Thyroid gland (tissue), 4 donors: ENCODE measurements at places on chromosomes 1 and 21. TPM values are rescaled to one million over a fixed set of nuclear protein-coding genes. Genes with fewer than 3 reads are reported as not detected.

GRCh38 chr1:30845904-30846290, 62.7 kb downstream of the SDC3 start:
- no peaks in the 10 kb centered on the region for H3K27me3 ChIP-seq
- no peak overlapping the region for H3K4me3 ChIP-seq
- no peaks in the 10 kb centered on the region for H3K36me3 ChIP-seq

- peaks cover 17% of the 10 kb centered on the region for H3K4me1 ChIP-seq
- no peak overlapping the region for H3K4me3 ChIP-seq
- no peaks in the 10 kb centered on the region for H3K36me3 ChIP-seq
- H3K27ac ChIP-seq: no peak overlapping the region
- no peaks in the 10 kb centered on the region for H3K27me3 ChIP-seq
- no peak for DNase-seq
Measured at GRCh38 chr1:210264496-210265380, 32.1 kb downstream of the SERTAD4 start.

DNA sequence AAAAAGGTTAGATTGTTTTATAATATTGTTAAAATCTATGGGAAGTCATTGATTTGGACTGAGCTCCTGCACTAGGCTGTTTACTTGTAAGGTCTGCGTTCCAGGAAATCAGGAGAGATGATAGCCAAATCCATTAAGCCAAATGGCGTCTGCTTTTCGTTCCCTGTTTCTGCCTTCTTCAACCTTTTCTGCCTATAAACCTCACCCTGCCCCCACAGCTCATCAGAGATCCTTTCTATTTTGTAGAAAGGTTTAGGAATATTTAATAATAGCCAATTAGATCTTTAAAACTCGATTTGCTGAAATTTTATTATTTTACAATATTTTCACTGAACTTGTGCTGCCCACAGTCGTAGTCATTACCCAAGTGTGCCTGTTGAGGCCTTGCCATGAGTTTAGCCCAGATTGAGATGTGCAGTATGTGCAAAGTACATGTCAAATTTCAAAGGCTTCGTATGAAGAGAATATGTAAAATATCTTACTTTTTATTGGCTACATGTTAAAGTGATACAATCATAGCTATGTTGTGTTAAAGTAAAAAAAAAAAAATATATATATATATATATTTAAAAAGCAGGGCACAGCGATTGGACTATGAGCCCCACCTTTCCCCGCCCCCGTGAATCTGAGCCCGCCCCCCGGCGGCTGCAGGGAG, 444 bp upstream of the IARS2 start:
- peaks cover 6% of the 10 kb centered on the region for H3K36me3 ChIP-seq
- H3K4me1 ChIP-seq: peaks cover 7% of the 10 kb centered on the region
- peak overlapping the region; percentile 8 for H3K27ac ChIP-seq

- no peak for DNase-seq
- no peaks in the 10 kb centered on the region for H3K27me3 ChIP-seq
- no peak overlapping the region for H3K4me3 ChIP-seq
Measured at GRCh38 chr1:41322101-41322661, 39.1 kb upstream of the FOXO6 start.

- H3K4me1 ChIP-seq: no peaks in the 10 kb centered on the region
- no peaks in the 10 kb centered on the region for H3K36me3 ChIP-seq
- no peak overlapping the region for H3K4me3 ChIP-seq
Measured at GRCh38 chr1:215911406-215911968, 344.4 kb downstream of the KCTD3 start.

- H3K27ac ChIP-seq: no peak overlapping the region
- DNase-seq: no peak
- H3K4me3 ChIP-seq: no peak overlapping the region
- no peaks in the 10 kb centered on the region for H3K4me1 ChIP-seq
- no peaks in the 10 kb centered on the region for H3K36me3 ChIP-seq
- no peaks in the 10 kb centered on the region for H3K27me3 ChIP-seq
Measured at GRCh38 chr1:175331891-175332290, 139.3 kb upstream of the KIAA0040 start.

GRCh38 chr1:246068619-246069509, 438.2 kb downstream of the SMYD3 start:
- H3K4me3 ChIP-seq: no peak overlapping the region
- peaks cover 4% of the 10 kb centered on the region for H3K4me1 ChIP-seq
- H3K27ac ChIP-seq: no peak overlapping the region

- H3K36me3 ChIP-seq: no peaks in the 10 kb centered on the region
- H3K4me1 ChIP-seq: peaks cover 14% of the 10 kb centered on the region
- DNase-seq: no peak
- H3K27me3 ChIP-seq: no peaks in the 10 kb centered on the region
Measured at GRCh38 chr1:228279722-228280105, 71.9 kb downstream of the OBSCN start.

TRIM67 gene
- total RNA-seq: not detected

LRRC3 gene
- 0.78 TPM for total RNA-seq

FASLG gene
- total RNA-seq: not detected

RGSL1 gene
- not detected for total RNA-seq

EIF4G3 gene
- 102 TPM for total RNA-seq

NBL1 gene
- total RNA-seq: 70.4 TPM

GPR25 gene
- not detected for total RNA-seq

FH gene
- 84.3 TPM for total RNA-seq
